Activated naive CD4-positive, alpha-beta T cell (primary cell): ENCODE measurements at places on chromosomes 12 and 14.
A peak's percentile ranks its signal among the peaks of the same experiment; 100 is the strongest.

- no peak for DNase-seq
Observed at GRCh38 chr12:130049666-130050065, 112.6 kb upstream of the FZD10 start.

DNA sequence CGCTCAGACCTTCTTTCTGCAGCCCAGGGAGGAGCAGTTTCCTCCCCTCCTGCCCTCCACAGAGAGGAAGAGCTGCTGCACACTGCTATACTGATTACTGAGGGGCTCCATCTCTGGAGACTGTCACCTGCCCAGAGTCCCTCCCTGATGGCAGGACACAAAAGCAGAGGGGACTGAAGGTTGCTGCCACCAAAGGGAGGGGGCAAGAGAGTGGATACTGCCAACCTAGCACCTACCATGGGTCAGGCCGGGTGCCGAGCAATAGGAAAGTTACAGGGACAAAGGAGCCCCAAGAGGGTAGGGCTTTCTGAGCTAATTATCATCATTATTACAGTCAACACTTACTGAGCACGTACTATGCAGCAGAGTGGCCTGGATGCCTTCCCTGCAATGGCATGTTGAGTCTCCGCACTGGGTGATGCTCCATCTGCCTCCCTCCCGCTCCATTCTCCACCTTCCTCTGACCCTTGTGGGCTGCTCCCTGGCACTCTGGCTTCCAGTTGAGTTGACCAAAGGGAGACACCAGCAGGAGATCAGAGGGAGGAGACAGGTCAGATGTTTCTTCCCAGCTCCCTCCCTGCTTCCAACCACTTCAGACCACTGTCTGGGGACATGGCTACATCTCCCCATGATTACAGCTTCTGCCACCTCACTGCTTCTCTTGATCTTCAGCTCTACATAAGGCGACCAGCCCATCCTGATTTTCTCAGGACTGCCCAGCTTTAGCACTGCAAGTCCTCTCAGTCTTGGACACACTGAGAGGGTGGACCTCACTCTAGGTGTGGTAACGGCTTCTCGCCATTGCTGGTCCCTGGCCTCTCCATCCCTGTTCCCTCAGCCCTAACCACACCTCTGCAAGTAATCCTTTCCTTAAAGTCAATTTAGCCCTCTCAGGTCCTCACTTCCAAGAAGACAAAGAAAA is 2.6 kb upstream of the KRT79 start:
- DNase-seq, result no peak

GRCh38 chr12:54011665-54012532 is 3.1 kb downstream of the HOXC8 start:
- no peak for DNase-seq

DNA sequence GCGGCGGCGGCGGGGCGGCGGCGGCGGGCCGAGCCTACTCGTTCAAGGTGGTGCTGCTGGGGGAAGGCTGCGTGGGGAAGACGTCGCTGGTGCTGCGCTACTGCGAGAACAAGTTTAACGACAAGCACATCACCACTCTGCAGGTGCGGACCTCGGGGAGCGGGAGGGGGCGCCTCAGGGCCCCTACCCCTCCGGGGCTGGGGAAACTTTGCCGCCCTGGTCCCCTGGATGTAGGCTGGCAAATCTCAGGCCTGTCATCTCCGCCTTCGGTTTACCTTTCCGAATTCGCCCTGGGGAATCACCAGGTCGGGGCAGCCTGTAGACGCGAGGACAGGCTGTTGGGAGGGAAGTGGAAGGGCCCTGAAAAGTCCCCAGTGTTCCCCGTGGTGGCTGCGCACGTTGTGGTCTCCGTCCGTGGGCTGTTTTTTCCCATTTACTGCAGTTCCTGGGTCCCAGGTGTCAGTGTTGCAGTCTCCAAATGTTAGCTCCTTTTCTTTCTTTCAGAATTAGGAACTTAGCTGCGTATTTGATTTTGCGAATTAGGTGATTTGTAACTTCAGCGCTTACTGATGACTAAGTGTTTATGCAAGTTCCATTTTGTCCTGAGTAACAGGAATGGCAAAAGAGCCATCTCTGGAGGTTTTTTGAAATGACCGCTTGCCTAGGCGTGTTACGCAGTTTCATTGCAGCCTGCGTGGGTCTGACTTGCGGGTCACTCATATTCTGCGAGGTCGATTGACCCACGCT is 656 bp downstream of the RAB21 start:
- peak; percentile 31 for DNase-seq

DNA sequence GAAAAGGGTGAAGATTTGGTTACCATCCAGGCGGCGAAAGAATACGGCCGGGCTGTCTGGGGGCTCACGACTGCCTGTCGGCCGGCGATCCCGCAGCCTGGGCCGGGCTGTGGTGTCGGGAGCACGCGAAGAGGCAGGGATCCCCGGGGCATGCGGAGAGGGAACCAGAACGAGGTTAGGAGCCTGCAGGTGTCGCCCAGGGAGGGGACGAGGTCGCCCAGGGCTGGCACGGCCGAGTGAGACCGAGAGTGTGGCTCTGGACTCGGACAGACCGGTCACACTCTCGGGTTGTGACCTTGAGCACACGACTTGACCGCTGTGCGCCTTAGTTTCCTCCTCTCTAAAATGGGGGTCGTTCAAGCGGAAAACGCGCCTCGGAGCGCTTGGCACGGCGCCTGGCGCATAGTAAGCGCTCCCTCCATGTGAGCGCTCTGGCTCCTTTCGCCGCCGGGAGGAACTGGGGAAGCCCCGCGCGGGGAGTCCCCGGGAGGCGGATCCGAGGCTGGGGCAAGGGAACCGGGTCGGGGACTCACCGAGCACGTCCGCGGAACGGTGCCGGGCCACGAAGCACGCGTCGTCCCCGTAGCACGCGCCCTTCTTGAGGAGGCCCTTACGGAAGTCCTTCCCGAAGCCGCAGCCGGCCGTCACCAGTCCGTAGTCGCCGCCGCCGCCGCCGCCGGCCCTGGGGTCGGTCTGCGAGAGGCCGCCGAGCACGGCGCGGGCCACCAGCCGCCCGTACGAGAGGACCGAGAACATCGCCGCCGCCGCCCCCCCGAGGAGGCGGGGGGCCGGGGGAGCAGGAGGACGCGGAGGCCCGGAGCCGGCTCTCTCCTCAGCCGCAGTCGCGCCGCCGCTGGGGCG is 612 bp downstream of the PPTC7 start:
- peak; percentile 54 for DNase-seq

DNA sequence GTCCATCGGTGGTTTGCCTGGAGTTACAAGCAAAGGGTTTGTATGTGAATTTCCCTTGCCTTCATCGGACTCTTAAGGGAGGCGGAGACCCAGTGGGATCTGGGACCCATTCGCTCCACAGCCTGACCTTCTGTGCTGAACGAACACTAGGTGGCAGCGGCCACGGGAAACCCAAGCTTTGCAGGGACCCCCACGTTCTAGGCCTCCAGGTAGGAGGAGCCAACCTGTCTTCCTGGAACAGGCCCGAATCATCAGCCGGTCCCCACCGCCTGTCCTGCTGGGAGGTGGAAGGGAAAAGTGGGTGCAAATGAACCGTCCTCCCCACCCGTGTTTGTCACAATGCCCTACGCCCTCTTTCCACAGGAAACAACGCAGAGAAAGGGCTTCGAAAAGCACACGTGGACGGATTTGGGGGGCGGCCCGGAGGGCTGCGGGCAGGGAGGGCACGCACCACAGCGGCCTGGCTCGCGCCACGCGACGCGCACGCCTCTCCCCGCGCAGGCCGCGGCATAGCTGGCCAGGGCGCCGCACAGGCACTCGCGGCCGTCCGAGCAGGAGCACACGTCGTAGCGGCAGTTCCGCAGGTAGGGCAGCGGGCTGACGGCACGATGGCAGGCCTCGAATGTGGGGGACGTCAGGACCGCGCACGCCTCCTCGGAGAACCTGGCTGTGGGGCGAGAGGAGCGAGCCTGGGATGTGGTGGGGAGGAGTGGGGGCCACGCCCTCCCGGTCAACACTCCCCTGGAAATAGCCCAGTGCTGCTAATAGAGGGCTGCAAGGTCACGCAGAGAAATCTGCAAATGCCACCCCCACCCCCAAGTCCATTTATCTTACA is 67.8 kb downstream of the VWF start:
- no peak for DNase-seq

DNA sequence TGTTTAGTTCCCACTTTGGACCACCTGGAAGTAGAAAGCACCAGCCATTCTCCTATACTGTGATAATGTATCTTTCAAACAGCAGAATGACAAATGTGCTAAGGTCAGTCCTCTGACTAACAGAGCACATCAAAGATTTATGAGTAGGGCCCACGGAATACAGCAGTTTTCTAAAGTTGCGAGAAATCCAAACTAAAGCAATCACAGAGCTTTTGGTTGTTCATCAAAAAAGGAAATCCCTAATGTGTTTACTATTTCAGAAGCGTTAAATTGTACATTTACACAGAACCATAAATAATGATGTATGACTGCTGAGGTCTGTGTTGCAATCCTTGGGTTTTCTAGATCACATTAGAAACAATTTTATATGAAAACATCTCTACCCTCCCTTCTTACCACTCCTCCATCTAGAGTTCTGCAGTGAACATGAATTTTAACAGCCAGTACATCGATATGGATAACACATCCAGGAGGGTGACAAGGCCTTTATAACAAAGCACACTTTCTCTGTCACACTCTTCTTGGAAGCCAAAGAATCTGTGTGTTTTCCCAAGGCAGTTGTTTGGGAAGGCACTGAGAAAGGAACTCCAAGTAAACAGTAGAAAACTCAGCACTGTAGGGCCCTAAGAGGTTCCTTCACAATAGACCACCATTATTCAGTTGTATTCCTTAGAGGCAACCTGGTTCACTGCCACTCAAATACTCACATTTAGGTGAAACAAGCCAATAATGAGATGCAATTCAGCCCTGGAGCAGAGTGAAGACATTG is 7.3 kb downstream of the KITLG start:
- DNase-seq, result no peak

GRCh38 chr12:9214534-9214933 is 6.3 kb upstream of the PZP start:
- DNase-seq, result no peak

GRCh38 chr14:101191721-101192660 is 288.5 kb upstream of the RTL1 start:
- no peak for DNase-seq

- peak; percentile 46 for DNase-seq
Observed at GRCh38 chr14:23551266-23552028, at the start of gene ZFHX2. Gene ZFHX2, minus strand, starts transcription at chr14:23551765. Its CDS starts 16,440 bp downstream, at chr14:23535325.

- DNase-seq, result no peak
Observed at GRCh38 chr12:107461222-107461975, 224.2 kb upstream of the PWP1 start.

DNA sequence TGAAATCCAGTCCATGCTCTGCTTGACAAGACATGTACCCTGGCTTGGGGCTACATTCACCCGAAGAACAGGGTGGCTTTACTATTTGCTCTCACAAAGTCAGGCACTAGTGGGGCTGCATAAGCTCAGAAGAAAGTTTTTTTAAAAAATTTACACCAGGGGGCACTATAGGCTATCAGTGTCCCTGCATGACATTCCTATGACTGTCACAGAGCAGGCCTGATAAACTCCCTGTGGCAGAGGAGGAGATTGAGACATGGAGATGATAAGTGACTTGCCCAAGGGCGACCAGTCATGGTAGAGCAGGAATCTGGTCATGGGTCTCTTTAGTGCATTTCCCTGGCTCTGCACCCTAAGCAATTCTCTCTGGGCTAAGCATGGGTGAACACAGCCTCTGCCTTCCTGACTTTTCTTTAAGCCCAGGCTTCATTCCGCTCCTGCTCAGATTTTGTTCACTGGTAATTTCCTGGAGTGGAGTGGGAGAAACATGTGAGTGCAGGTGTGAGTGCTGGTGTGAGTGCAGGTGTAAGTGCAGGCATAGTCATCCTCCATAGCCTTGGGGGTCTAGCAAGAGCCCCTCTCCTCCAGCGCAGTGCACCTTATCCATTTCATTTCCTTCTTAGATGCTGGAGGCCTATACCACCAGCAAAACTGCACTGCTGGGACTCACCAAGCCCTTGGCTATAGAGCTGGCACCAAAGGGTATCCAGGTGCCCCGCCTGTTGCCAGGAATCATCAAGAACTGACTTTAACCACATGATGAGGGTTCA is 91.6 kb downstream of the DHRS2 start:
- DNase-seq, result no peak

DNA sequence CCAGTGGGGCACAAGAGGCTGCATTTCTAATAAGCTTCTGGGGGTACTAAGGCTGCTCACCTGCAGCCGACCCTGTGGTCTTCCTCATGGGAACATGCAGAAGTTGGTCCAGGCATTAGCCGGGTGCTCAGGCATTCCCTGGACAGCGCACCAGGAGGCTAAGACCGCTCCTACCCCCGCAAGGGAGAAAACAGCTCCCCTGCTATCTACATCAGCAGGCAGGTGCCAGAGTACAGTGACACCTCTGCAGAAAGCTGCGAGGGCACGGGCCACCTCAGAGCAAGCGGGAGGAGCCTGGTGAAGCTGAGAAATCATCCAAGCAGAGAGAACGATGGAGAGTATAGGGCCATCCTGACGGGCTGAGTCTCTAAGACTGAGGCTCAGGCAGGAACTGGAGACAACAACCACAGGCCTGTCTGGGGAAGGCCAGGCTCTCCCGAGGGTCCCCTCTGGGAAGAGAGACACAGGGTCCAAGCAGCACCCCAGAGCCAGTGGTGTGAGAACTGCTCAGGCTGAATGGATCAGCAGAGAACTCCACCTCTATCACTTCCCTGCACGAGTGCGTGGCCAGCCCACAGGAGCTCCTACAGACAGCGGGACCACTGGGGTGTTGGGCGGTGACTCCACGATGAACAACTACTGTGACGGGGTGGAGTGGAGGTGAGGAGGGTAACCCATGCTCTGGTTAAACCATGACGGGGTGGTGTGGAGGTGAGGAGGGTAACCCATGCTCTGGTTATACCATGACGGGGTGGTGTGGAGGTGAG is 62.1 kb downstream of the AMN start:
- no peak for DNase-seq

DNA sequence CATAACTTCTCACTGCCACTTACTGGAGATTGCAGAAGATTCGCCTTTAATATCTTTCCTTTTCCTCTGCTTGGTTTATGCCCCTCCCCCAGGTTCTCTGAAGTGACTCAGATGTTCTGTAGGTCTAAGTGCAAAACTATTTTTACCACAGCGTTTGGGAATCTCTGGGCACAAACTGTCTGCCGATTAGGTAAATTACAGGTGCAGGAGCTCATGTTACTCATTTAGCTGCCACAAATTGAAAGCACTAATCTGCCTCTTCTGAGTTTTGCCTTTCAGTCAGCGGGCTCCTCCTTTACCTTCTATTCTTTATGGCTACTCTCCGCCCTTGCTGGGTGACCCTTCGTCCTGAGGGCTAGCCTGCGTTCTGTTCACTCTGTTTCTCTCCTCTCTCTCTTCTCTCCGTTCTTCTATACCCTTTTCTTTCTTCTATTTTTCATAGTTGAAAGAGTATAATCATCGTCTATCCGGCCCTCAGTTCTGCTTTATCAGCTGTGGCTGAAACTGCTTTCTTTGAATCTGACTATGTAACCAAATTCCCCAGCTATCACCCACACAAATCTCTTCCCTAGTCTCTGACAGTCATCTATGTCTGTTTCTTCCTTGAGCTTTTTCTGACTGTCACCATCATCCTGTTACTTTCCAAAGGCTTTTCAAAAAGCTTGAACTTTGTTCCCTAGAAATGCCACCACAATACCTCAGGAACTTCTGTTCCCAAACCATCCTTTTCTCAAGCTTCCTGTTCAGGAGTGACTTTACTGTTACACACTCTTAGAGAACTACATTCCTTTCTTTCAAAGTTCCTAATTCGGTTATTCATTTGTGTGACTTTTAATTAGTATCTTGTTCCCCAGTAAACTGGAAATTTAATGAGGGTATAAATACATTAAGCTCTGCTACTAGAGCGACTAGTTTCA is 4.3 kb upstream of the MYF6 start:
- DNase-seq, result no peak
